NCI-H1105 (cell line): ENCODE measurements at places on chromosomes 11 and 22.

GRCh38 chr11:77109236-77110019 is 6.8 kb downstream of the OMP start:
- DNase-seq = peak; percentile 90

DNA sequence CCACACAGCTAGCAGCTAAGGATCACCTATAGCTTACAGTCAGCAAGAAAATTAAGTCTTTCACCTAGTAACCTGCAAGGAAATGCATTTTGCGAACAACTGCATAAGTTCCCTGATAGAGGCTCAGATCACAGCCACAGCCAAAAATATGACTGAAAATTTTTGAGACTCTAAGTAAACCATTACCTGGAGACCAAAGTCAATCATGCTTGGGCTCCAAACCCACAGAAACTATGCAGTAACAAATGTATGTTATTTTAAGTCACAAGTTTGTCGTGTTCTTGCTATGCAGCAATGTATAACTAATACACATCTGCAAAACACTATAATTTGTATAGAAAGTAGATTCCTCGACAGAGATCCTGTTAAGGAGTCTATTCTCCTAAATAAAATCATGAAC is 1025.7 kb upstream of the RAG2 start:
- no peak for DNase-seq

- DNase-seq = no peak
Measured at GRCh38 chr11:124801014-124801413, 808 bp upstream of the MSANTD2 start.

DNA sequence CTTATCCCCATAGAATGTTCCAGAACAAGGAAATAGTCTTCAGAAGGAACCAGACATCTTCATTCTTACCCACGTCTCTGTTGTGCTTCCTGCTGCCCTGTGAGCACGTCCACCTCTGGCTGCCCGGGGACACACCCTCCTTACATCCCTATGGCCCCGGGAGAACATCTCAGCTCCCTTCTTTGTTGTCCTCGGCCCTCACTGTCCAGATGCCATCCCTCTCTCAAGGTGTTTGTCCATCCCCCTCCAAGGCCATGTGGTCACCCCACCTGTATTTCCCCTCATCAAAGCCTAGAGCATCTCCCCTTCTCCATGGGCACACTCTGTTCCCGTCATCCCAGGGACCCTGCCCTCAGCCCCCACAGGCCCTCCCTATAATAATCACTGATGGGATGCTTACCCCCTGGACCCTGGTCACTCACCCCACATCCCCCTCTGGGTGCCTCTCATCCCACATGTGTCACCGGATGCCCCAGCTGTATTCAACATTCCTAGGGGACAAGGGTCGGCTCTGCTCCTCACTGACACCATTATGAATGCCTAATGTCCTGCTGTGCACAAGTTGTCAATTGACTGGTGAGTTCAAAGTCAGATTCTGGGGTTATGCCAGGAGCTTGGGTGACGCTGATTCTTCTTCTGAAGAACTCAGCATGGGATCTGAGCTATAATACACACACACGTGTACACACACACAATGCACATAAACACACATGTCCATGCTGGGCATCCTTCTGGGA is 28.8 kb downstream of the IGLL5 start:
- no peak for DNase-seq

- DNase-seq = no peak
Measured at GRCh38 chr11:1532606-1533341, 39.3 kb downstream of the DUSP8 start.

- DNase-seq = no peak
Measured at GRCh38 chr11:3153291-3153861, 11.7 kb downstream of the OSBPL5 start.

DNA sequence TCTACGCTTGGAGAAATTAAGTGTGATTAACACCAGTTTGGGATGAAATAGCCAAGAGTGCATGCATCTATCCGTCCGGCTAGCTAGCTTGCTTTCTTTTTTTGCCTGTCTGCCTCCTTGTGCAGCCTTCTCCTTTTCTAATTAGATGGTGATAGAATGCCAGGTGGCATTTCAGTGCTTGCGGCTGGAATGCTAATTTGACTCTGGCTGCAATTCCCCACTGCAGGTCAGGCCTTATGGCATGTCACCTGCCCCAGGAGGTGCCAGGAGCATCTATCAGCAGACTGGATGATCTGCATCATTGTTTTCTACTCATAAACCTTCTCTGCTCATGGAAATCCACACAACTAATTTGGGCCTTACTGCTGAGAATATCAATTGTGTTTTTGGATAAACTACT is 51.1 kb upstream of the CABP7 start:
- no peak for DNase-seq
